ENCODE measurements at places on chromosomes 2 and 18.

- DNase-seq, result no peak
Observed at GRCh38 chr18:44841221-44841620, 160.5 kb downstream of the SETBP1 start.

GRCh38 chr2:203646266-203646864 is 60.1 kb upstream of the CD28 start:
- DNase-seq, result no peak

DNA sequence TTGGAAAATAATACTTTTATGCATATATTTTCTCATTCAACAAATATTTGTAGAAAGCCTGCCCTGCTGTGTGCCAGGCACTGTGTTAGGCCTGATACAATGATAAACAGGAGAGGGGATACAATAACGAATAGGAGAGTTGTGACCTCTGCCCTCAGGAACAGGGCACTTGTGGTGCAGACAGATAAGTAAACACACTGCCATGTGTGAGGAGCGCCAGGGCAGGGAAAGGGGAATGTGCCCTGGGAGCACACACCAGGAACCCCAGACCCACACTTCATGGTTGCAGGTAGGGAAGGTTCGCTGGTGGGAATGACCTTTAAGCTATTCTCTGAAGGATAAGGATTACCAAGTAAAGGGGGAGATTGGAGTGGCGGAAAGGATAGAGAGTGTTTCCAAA is 42.2 kb upstream of the DSC1 start:
- no peak for DNase-seq

- DNase-seq, result no peak
Observed at GRCh38 chr2:162826921-162827320, 11.6 kb downstream of the KCNH7 start.

GRCh38 chr2:20178249-20178607 is 46.7 kb downstream of the SDC1 start:
- DNase-seq, result no peak

GRCh38 chr2:127698553-127699355 is 2.5 kb upstream of the SFT2D3 start:
- DNase-seq, result no peak

DNA sequence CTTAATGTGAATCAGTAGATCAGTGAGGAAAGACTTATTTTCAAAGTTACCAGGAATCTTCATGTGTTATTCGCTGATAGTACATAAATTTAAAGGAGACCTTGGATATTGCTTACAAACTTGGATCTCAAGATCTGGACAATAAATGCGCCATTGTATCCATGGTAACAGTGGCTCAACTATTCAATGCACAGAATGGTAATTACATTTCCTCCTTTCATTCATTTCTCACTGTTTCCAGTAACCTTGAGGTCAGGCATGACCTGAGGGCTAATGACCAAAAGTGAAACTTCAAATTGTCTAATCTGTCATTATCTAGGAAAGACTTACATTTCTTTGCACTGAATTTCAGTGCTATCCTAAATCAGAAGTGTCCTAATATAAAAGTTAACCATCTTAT is 8.1 kb downstream of the LRP2 start:
- DNase-seq, result no peak

DNA sequence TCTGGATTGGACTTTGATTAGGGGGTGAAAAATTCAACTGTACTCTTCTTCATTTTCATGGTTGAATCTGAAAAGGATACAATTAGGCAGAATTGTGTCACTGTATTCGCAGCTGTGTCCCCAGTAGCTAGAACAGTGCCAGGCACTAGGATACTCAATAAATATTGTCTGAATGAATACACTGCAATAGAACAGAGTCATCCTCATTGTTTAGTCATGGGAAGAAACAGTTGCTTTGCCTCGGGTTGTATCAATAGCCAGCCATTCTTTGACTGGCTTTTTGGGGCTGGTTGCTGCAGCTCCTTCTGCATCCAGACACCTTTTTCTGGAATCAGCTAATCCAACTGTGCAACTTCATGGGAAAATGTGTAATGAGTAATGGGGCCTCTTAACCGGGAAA is 18.1 kb upstream of the DYNC1I2 start:
- no peak for DNase-seq

- DNase-seq, result no peak
Observed at GRCh38 chr2:230821261-230821990, 43.3 kb upstream of the ITM2C start.

DNA sequence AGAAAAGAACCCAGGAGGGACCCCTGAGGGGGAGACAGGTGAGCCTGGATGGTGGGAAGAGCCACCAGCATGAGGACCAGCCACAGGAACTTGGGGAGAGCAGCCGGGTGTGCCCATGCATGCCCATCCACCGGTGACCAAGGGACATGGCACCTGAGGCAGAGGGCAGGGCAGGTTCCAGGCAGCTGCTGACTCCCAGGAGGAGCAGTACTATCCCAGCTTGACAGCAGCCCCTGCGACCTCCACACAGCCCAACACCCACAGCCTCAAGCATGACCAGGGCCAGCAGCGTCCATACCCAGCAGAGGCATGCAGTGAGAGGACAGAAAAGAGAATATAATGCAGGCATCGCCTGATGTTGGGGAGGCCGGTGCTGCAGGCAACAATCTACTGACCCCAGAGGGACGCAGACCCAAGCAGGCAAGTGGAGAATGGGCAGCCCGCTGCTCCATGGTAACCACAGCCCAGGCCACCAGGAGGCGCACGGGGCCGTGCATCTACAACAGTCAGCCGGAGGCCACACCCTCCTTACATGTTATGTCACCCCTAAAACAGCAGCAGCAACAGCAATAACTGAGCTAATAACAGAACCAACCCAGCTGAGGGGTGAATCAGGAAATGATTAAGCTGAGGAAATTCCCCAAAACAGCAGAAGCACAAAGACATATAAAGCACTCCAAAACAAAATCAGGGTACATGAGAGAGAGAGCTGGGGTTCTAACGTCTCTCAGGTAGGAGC is 44.1 kb downstream of the ANKMY1 start:
- peak; percentile 75 for DNase-seq

GRCh38 chr2:26582890-26583289 is 58.3 kb downstream of the CIB4 start:
- DNase-seq, result no peak

DNA sequence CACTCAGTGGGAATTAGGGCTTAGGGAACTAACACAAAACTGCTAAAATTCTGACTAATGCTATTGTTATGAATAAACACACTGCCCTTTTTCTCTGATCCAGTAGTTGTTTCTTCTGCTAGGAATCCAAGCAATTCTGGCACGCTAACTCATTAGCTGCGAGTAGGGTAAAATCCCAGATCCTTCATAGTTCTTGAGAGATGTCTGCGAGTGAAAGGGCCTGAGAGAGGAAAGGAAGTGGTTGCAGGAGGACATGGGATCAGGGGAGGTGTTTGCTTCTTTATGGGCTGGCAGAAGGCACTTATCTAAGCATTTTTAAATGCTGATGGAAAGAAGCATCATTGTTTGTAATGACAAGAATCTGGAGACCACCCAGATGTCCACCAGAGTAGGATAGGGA is 9.4 kb downstream of the MAP3K19 start:
- no peak for DNase-seq

- no peak for DNase-seq
Observed at GRCh38 chr2:154960802-154961583, 262.5 kb downstream of the KCNJ3 start.

- no peak for DNase-seq
Observed at GRCh38 chr2:193584522-193584938, 1389.8 kb upstream of the TMEFF2 start.

DNA sequence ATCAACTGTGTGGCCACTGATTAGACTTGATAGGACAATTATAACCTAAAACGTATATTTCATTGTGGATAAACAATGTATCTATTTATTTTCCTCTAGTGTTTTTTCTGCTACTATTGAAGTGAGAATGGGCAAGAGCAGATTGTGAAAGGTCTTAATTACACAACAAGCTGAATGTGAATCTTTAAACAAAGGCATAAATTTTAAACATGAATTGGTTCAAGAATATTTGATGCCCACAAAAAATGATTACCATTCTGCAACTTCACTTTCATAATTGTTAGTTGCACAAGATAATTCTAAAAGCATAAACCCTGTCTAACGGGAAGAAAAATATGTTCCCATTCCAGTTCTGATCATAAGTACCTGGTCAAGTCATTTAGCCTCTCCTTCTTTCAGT is 285.6 kb downstream of the GULP1 start:
- DNase-seq, result no peak

- no peak for DNase-seq
Observed at GRCh38 chr2:23323917-23324680, 60.9 kb upstream of the KLHL29 start.

DNA sequence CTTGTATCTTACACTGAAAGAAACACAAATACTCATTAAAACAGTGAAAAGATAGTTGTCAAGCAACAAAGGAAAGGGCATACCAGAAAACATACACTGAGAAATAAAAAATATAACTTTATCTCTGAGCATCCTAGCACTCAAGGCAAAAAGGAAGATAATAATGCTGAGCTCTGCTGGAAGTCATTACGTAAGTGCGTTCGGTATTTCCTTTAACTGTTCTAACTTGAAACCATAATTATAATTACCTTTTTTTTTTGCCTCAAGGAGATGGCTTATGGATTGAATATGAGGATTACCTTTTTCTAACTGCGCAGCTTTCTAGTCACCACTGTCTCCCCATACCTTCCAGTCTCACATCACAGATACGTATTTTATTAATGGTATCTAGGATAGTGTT is 308.1 kb downstream of the GBX2 start:
- no peak for DNase-seq

GRCh38 chr18:68822926-68823325 is 25.0 kb downstream of the CCDC102B start:
- DNase-seq, result no peak

DNA sequence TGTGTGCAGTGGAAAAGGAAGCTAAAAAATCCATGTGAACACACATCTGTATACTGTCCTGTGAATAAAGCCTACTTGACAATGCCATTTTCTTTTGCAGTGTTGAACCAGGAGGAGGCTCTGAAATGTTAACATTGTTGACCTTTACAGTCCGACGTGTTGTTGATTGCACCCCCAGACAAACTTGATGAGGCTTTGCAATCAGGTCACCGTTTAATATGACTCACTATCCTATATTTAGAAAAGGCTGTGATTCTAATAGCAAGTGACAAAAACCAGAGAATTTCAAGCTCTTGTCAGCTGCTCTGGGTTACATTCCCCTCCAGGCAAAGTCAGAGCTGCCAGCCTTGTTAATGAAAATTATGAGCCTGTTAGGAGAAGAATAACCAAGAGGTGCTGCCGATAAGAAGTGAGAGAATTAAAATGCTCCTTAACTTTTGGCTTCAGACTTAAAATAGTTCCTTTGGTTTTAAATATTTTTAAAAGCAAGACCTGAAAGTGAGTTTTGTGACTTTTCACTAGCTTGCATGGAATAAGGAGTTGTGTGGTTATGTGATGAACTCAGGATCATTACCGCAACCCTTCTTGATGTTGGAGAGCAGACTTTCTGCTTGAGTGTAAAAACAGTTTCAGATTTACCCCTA is 162.1 kb downstream of the QPCT start:
- DNase-seq, result no peak

DNA sequence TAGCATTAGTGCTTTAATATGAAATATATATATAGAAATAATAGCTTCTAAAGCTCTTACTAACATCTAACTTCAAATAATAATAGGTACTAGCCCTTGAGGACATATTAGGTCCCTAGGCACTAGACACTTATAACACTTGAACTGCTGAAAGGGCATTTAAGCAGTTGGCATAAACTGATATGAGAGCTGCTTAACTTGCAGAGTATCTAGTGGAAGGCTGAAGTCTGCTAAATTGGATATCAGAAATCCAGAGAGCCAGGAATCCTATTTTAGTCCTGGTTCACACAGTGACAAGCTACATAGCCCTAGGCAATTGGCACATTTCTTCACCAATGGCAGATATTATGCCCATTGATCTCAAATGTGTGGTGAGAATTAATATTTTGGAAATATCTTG is 326.9 kb upstream of the UBE2E3 start:
- DNase-seq, result no peak
